ENCODE measurements at places on chromosomes 11 and 22.

DNA sequence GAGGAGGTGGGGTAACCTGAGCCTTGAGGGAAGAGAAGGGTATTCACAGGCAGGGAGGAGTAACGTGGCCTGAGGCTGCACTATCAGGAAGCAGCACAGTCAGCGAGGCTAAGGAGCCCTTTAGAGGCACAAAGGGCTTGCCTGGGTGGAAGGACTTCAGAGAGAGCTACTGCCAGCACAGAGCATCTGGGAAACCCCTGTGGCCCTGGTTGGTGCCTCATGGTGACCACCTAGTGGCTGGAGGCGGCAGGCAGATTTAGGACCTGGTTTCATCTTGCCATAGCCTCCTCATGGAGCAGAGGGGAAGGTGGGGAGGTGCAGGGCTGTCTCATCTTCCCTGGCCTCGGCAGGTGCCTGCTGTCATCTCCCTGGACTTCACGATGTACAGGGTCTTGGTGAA lies 64.5 kb downstream of the MPPED1 start:
- no peak for DNase-seq

- peak; percentile 71 for DNase-seq
These were observed 256.4 kb upstream of the SESN3 start for GRCh38 chr11:95487391-95487790.

GRCh38 chr11:3880724-3881123 lies 25.3 kb downstream of the STIM1 start:
- no peak for DNase-seq

- no peak for DNase-seq
These were observed 97.2 kb downstream of the FBXO7 start for GRCh38 chr22:32571761-32572160.

DNA sequence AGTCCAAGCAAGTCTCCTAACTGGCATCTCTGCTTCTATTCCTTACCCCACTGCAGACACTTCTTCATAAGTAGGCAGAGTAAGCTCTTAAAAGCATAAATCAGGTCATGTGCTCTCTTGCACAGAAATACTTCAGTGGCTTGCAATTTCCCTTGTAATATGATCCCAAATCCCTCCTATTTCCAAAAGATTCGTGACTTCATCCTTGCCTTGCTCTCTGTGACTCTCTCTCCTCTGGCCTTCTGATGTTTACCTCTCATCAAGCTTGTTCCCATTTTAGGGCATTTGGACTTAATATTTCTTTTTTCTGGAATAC lies 37.4 kb upstream of the NCR3LG1 start:
- no peak for DNase-seq

GRCh38 chr11:17463546-17464174 lies 13.0 kb downstream of the ABCC8 start:
- DNase-seq: no peak

DNA sequence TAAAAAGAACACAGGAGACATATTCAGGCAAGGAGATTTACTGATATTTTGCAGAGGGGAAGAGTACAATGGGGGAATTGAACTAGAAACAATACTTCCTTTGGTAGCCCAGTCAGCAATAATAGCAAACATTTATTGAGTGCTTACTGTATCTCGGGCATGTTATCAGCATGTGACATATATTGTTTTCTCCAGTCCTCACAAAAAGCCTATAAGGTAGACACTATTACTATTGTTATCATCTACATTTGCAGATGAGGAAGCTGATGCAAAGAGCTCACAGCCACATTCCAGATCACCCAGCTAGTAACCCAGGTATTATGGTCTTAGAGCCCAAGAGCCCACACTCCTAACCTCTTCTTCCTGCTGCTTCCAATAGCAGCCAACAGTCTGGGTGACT lies 27.9 kb downstream of the NAV2 start:
- DNase-seq: no peak

DNA sequence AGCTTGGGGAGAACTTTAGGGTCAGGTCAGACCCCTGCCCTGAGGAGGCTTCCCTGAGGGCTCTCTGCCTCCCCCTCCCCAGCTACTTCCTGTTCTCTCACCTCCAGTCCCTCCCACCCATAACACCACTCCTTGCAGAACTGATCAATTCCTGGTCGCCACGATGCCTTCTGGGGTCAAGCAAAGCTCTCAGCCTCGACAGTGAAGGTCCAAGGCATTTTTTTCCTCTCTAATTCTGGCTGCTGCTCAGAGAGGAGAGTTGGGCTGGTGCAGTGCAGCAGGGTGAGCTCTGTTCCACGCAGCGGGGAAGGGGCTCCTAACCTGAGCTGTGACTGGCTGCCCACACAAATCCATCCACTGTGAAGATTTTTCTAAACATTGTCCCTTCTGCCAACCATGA lies 628.4 kb downstream of the BRD1 start:
- DNase-seq: no peak

DNA sequence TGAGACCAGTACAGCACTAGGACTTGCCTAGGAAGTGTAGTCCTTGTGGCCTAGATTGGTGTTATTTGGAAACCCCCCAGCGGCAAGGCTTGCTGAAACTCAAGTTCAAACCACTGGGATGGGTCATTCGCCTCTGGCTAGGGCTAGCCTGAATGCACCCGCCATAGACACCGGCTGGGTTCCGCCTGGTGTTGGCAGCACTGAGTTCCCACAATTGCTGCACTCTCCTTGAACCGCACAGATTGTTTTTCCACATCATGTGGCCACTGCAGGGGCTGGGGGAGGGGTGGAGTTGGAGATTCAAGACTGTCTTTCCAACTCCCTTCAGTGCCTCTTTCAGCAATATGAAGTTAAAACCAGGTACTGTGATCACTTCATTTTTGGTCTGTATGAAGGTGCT lies 43.1 kb downstream of the CCDC73 start:
- no peak for DNase-seq

DNA sequence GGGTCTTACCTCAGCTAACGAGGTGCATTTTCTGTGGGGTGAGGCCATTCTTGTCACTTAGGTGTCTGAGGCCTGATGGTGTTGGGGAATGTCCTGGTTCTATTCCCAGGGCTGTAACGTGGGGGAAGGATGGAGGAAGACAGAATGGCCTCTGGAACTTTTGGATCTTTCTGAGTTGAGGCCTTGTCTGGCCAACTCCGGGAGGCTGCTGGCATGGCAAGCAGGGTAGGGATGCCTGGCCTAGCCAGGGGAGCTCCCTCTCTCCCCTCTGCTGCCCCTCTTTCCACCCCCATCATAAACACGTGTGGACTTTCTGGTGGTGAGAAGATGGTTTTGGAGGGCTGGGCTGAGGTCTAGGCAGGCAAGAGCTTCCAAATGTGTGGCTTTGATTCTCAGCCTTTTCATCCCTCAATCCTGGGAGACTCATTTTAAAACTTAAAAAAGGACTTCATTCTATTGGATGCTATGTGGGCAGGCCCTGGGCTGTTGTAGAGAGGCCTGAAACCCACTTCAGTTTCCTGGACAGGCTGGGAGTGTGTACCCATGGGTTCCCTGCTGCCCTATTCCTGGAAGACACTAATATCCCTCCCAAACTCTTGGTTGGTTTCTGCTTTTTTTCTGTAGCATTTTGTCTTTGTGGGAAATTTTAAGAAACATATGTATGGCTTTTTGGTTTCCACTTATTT lies 30.9 kb downstream of the ZBTB16 start:
- no peak for DNase-seq

GRCh38 chr11:22957786-22958185 lies 97.5 kb upstream of the CCDC179 start:
- DNase-seq: no peak

- no peak for DNase-seq
These were observed 61.6 kb upstream of the TCF20 start for GRCh38 chr22:42332089-42332488.

DNA sequence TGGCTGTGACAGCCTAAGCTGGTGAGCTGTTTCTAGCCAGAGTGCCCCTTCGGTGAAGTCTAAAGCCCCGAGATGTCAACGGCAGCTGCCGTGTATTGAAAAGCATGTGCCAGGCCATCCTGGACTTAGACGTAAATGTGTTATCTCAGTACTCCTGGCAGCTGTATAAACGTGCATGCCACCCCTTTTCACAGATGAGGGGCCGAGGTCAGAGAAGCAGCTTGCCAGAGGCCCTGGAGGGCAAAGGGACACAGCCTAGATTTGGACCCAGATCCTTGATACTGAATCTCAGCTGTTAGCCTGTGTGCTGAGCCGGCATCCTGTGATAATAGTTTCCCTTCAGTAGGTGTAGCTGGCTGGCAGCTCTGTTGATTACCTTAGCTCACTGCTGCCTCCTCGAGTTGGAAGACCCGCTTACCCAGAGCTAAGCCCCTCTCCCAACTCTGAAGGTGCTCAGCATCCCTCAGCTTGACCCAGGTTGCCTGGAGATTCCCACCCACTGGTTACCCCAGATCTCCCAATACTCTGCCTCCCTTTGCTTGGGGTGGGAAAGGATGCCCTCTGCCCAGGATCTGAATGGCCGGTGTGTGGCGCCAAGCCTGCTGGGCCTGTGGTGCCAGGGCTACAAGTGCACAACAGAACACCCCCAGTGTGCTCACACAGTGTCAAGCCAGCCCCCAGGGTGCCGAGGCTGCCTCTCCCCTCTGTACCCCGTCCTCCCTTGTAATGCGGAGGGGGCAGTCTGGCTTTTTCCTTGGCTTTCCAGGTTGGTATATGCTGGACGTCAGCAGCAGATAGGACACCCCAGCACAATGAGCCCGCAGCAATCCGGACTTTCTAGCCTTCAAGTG lies 59.8 kb upstream of the WNT7B start:
- DNase-seq: peak; percentile 46

DNA sequence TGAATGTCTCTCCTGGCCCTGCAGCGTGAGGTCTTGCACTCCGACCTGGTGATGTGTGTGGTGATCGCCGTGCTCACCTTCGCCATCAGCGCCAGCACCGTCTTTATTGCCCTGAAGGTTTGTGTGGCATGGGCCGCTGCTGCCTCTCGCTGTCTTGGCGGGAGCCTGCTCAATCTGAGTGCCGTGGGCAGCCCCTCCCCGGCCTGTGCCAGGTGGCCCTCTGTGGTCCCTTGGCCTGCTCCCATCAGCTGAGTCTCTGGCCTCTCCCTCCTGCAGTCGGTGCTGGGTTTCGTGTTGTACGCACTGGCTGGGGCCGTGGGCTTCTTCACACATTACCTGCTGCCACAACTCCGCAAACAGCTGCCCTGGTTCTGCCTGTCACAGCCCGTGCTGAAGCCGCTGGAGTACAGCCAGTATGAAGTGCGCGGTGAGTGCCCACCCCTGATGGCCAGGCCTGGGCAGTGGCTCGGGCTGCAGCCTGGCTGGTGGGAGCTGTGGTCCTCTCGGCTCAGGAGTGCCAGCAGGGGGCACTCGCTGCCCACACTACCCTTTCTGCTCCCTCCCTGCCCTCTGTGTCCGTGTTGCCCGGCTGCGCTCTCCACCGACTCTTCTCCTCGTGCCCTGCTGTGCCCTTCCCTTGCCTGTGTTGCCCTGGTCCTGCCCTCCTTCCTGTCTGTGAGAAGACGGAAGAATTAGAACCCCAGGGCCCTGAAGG lies 10.2 kb downstream of the PCNX3 start:
- DNase-seq: no peak

DNA sequence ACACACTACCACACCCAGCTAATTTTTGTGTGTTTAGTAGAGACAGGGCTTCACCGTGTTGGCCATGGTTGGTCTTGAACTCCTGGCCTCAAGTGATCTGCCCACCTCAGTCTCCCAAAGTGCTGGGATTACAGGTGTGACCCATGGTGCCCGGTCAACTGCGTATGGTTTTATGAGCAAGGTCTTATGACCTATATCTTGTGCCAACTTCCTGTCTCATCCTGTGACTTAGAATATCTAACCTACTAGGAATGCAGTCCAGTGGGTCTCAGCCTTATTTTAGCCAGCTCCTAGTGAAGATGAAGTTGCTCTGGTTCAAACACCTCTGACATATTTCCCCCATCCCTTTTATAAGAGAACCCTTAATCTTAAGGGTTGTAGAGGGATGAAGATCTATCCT lies 66.1 kb upstream of the OR5AN1 start:
- DNase-seq: no peak

GRCh38 chr22:20111689-20112622 lies 3.9 kb upstream of the RANBP1 start:
- no peak for DNase-seq

GRCh38 chr11:73324665-73325035 lies 16.6 kb downstream of the ARHGEF17 start:
- no peak for DNase-seq

GRCh38 chr11:17208257-17208999 lies 642 bp upstream of the PIK3C2A start:
- DNase-seq: no peak

- no peak for DNase-seq
These were observed 444.3 kb downstream of the TBC1D22A start for GRCh38 chr22:47206666-47207218.

GRCh38 chr22:35894937-35895708 lies 133.5 kb downstream of the RBFOX2 start:
- no peak for DNase-seq

DNA sequence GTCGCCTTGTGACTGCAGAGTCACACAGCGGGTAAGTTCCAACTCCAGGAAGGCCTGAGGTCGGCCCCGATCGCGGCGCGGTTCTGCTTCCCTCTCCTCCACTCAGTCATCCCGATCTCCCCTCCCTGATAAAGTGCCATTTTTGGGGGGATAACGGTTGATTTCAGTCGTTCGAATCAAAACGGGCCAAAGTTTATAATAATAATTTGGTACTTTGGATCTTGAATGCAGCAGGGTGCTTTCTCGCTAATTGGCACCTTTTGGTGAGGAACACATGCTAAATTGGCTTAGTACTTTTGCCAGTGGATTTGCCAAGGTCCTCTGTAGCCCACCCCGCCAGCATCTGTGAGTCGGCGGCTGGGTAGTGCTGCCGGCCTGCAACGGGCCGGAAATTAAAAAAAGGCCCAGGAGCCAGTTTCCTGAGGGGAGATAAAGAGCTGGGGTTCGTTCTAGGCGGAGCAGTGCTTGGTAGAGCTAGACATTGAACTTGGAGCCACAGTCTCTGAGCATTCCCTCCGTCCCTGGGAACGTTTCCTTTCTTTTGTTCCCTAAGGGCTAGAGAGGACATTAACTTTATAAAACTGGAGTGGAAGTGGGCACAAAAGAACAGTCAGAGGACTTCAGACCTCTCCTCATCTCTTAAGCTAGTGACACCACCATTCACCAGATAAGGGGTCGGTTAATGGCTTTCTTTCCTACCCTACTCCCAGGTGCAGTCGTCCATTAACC lies 997 bp downstream of the UBE2L3 start:
- no peak for DNase-seq

GRCh38 chr11:64006398-64006797 lies 20.2 kb downstream of the OTUB1 start:
- DNase-seq: no peak

GRCh38 chr11:19311308-19312030 lies 70.7 kb upstream of the E2F8 start:
- no peak for DNase-seq

GRCh38 chr11:61750631-61751273 lies 1.7 kb upstream of the MYRF start:
- DNase-seq: no peak

GRCh38 chr11:984546-984945 lies 52.0 kb downstream of the MUC6 start:
- no peak for DNase-seq

Data from GM06990 (cell line).